CD4-positive, alpha-beta T cell treated with Interferon alpha-2 for 1 hour (primary cell): ENCODE measurements at places on chromosomes 6 and 20.

GRCh38 chr6:105898286-105898685 is 187.8 kb upstream of the PRDM1 start:
- DNase-seq = no peak

DNA sequence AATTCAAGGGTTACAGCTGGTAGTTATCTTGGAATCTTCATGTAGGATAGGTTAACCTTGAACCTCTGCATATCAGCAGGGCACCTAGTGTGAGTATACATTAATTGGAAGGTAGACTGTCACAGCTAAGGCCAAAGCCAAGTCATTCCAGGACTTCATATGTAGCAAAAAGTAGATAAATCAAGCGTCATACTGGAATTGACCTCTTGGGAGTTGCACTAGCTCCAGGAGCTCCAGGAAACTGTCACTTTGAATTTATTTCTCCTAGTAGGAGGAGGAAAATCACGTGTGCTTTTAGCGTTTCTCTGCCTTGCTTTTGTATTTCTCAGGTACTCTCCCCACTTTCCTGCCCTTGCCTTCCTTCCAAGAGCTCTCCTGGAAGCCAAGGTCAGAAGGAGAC is 30.3 kb downstream of the RIPOR2 start:
- DNase-seq = no peak

DNA sequence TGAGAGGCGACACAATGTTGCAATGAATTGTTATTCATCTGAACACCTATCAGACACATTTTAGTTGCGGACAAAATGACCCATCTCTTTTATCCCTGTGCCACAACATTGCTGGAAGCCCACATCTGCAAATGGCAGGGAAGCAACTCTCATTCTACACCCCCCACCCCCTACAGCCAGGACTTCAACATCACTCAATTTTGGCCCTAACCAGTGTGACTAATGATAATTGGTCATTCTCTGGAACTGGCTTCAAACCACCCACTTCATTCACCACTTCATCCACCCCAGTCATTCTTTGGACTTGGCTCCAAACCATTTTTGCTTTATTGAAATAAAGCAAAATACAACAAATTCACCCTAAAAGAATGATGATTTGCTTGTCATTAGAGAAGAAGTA is 1.5 kb downstream of the GCM2 start:
- no peak for DNase-seq

- DNase-seq = no peak
Observed at GRCh38 chr6:4355241-4355640, 219.9 kb upstream of the ECI2 start.

GRCh38 chr20:45827030-45827652 is at the start of gene TNNC2:
TSS of gene TNNC2 (minus strand) at chr20:45827312. CDS start at chr20:45827248, 64 bp downstream.
- no peak for DNase-seq

- peak; percentile 4 for DNase-seq
Observed at GRCh38 chr20:50872560-50873425, 58.4 kb downstream of the ADNP start.

DNA sequence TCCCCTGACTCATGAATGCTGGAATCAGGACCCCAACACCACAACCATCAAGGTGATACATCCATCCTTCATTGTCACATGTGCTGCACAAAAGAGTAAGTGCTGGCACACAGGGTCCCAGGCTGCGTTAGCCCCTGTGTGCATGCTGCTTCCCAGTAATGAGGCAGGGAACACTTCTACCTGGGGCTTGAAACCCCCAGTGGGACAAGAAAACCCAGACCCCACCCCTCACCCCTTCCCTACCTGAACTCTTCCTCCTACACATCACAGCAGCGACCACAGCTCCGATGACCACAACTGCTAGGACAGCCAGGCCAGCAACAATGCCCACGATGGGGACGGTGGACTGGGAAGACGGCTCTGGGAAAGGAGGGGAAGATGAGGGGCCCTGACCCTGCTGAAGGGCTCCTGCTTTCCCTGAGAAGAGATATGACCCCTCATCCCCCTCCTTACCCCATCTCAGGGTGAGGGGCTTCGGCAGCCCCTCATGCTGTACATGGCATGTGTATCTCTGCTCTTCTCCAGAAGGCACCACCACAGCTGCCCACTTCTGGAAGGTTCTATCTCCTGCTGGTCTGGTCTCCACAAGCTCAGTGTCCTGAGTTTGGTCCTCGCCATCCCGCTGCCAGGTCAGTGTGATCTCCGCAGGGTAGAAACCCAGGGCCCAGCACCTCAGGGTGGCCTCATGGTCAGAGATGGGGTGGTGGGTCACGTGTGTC is 2.0 kb downstream of the HLA-B start:
- peak; percentile 47 for DNase-seq

GRCh38 chr6:18100296-18100695 is 22.2 kb downstream of the NHLRC1 start:
- no peak for DNase-seq

DNA sequence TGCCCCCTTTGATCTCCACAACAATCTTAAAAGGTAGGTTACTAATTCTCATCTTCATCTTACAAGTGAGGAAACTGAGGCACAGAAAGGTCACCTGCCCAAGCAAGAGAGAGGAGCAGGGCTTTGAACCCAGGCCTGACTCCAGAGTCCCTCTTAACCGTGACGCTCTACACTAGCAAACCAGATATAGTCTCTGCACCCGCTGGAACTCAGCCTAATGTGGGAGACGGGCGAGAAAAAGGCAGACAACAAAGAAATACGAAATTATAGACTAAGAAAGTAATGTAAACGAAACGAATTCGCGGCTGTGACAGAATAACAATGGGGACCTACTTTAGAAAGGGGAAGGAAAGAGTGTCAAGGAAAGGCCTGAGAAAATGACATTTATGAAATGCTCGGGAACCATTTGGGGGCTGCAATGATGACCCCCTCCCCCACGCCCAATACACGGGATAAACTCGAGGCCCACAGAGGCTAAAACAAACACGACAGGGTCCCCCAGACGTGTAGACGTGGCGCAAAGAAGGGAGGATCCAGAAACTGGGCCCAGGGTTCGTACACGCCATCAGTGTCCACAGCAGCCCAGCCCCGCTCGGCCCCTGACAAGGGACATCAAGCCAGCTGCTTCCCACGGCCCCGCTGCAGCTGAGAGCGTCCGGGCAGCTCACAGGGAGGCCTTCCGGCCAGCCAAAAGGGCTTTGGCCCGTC is 637 bp downstream of the TRPC4AP start:
- DNase-seq = no peak

DNA sequence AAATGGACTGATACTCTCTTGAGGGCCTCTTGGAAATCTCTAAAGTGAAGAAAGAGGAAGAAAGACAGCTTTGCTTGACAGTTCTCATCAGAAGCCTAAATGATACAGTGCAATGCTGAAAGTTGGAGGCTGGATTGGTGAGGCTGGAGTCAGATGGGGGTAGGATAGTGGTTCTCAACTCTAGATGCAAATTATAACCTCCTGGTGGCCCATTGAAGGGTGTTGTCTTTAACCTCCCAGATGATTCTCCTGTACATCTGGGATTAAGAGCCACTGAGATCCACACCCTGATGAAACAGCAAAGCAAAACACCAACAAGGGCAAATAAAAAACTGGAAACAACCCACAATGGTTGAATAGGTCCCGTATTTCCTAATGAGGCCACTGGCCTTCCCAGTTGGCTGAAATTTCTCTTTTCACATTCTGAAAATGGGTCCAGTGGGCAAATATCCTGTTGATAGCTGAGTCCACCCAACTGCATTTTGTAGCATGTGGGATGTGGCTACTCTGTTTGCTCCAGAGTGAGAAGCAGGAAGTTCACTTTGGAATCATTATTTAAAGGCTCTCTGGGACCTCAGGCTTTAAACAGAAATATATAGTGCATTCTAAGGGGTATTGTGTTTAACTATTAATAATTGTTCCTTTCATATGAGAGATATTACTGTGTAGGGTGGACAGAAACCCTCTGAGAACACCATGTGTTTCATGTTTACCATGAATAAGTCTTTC is 208.1 kb downstream of the SOX4 start:
- no peak for DNase-seq

GRCh38 chr20:51368461-51369211 is 173.9 kb downstream of the NFATC2 start:
- DNase-seq = no peak

- no peak for DNase-seq
Observed at GRCh38 chr20:62063981-62064769, 1.5 kb downstream of the TAF4 start.

DNA sequence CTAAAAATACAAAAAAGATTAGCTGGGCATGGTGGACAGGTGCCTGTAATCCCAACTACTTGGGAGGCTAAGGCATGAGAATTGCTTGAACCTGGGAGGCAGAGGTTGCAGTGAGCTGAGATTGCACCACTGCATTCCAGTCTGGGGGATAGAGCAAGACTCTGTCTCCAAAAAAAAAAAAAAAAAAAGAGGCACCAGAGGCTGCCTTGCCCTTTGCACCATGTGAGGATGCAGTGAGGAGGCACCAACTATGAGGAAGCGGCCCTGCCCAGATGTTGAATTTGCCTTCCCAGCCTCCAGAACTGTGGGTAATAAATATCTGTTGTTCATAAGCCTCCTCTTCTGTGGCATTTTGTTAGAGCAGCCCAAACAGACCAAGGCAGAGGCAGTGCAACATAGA is 54.4 kb downstream of the ALDH5A1 start:
- no peak for DNase-seq

DNA sequence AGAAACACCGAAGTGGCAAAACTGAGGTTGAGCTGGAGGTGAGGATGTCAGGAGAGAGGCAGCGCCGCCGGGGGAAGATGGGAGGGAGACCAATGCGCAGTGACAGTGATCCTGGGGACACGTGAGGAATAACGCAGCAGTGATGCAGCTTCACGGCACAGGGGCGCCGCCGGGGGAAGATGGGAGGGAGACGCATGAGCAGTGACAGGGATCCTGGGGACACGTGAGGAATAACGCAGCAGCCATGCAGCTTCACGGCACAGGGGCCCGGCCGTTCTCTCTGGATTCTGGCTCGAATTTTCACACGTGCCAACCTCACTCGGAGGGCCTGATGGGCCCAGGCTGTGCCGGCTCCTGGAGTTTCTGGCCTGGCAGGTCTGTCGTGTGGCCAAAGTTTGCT is 94.7 kb downstream of the SMOC2 start:
- DNase-seq = no peak

DNA sequence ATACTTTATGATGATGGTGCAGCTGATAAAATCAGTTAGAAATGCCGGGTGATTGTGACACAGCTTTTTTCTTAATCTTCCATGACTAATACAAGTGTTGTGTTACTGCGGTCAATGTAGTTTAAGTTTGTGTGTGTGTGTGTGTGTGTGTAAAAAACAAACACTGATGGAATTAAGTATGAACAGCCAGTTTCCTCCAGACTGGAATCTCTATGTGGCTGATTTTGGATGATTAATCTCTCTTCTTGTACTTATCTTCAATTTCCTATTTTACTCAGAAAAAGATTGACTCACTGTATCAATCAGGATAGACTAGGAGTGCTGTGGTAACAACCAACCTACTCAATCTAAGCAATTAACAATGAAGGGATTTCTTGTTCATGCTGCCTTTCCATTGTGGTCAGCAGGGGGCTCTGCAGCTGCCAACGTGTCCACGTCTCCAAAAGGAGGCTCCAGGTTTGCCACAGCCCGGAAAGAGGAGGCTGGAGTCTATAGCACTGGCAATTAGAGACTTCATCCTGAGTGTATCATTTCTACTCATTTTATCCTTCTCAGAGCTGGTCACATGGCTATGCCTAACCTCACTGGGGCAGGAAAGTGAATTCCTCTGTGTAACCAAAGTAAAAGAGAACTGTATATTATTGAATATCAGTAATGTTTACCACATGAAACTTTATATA is 107.7 kb downstream of the CD109 start:
- no peak for DNase-seq
